ENCODE measurements at places on chromosomes 4 and X.

DNA sequence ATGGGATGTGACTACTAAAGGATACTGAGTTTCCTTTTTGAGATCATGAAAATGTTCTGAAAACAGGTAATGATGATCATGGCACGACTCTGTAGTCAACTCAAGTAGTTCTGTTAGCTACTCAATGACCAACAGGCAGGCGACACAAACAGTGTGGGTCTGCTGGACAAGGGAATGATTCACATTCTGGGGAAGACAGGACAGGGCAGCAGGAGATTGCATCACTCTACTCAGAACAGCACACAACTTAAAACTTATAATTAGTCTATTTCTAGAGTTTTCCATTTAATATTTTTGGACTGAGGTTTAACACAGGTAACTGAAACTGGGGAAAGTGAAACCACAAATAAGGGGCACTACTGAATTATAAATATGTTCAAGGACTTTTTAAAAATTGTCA is 365.2 kb downstream of the PRDM5 start:
- DNase-seq = no peak

- DNase-seq = no peak
Measured at GRCh38 chr4:115249808-115250207, 136.4 kb upstream of the NDST4 start.

DNA sequence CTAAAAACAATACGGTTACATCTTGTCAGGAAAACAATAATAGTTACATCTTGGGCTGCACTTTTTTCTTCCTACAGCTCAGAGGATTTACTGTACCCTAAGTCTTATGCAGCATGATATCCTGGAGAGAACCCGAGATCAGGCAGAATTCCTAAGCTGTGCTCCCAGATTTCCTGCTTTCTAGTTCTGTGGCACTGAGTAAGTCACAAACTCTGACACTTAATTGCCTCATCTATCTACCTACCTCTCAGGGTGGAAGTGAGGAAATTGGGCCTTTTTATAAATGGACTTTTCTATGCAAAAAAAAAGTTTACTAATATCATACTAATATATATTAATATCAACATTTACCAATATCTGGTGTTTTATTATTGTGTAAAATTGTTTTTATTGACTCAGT is 438.5 kb downstream of the INPP4B start:
- no peak for DNase-seq

DNA sequence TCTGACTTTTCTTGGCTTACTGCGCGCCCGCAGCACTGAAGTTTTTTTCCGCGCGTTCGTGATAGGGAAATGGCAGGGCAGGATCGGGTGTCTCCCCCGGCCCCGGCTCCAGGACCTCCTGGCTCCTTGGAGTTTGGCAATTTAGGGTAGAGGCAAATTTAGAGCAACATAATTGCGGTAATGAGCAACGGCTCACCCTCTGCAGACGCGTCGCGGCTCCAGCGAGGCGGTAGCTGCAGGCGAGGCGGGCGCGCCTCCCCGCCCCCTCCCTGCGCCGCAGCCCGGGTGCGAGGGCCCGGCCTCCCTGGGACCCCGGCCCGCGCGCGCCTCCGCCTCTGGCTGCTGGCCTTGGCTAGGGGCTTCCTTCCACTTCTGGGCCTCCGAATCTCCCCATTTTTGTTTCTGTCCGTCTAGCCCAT is 6.2 kb downstream of the MSX1 start:
- no peak for DNase-seq

DNA sequence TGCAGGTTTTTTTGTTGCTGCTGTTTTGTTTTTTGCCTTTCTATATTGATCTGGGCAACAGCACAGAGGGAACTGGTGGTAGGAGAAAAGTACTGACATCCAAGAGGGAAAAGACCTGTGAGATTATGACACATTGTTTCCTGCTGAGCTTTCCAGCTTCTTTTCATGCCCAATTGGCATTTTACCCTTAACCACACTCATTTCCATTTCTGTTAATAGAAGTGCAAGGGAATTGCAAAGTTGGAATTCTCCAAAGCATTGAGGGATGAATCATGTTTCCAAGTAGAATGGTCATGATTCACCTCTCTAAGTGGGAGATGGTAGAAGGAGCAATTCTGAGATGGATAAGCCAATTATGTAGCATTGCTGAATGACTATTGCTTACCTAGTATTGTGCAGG is 161.5 kb downstream of the PPARGC1A start:
- no peak for DNase-seq

- DNase-seq = no peak
Measured at GRCh38 chrX:73681408-73681807, 118.4 kb downstream of the CHIC1 start.

DNA sequence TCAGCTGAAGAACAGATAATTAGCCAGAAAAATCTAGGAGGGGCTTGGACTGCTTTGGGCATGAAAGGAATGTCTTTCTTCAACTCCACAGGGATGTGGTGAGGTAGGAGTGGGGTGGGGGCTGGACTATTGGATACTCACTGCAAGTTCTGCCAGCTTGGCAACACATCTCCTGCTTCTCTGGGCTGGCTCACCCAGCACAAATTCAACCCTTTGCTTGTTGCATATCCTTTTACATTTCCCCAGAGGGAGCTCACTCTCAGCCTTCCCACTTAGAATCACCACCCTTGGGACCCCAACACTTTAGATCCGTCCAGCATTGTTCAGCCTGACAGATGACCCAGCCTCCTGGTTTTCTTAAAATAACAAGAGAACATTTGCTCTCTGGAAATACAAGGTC is 120.6 kb downstream of the KDR start:
- no peak for DNase-seq

GRCh38 chr4:88159229-88159725 is 838 bp upstream of the ABCG2 start:
- no peak for DNase-seq

DNA sequence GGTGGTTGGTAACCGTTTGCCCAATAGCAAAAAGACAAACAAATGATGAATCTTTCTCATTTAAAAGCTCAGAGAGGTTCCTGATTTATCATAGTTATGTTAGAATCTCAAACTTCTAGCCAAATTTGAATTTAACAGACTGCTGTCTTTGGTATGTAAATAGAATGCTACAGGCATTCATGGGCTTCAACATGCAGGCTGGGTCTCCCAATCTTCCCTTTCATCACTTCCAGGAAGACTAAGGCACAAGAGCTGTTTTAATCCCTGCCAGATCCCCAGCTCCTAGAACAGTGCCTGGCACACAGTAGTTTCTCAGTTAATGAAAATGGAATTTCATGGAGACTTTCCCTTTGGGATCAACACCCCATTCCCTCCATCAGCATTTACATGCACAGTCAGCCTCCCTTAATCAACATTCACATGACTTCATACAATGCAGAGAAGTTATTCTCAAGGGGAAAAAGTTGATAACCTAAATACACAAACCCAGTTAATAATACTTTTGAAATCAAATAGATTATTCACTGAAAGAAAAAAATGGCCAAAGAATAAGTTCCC is 107.6 kb upstream of the C1QTNF7 start:
- DNase-seq = no peak

DNA sequence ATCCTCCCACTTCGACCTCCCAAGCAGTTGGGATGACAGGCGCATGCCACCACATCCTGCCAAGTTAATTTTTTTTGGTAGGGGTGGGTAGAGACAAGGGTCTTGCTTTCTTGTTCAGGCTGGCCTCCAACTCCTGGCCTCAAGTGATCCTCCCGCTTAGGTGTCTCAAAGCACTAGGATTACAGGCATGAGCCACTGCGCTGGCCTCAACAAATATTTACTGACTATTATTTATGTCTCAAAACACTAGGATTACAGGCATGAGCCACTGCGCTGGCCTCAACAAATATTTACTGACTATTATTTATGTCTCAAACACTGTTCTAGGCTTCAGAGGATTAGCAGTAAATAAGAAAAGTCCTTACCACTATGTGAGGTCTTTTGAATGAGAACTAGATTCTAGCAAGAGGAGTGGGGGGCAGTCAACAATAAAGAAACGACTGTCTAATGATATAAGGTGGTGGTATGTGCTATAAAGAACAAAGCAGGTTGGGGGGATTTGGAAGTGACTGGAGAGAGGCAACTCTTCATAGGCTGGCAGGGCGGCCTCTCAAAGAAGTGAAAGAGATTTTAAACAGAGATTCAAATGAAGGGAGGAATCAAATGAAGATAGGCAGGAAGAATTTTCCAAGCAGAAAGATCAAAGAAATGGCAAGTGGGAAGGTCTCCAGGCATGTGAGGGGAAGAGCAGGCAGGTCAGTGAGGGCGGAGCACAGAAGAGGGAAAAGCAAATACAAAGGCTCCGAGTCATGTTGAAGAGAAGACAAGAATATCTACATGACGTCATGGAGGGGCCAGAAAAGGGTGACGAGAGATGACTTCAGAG is 12.7 kb upstream of the ACSL1 start:
- DNase-seq = no peak

DNA sequence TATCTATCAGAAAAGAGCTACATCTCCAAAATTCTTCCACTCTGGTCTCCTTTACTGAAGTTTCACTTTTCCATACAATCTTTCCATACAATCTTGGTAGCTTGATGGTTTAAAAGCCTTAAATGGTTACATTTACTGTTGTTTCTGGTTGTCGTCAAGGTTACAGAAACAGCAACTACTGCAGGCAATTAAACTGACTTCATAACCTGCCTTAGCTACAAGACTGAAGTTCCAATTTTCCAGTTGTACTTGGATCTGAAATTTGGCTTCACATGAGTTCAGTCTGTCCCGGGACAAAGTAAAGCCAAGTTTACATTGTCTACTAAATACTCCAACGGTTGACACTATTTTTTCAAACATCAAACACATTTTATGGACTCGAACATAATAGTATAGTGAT is 326.4 kb downstream of the ANKRD50 start:
- DNase-seq = no peak

GRCh38 chrX:18643853-18644252 is 28.1 kb downstream of the RS1 start:
- DNase-seq = no peak

- DNase-seq = no peak
Measured at GRCh38 chr4:77804471-77804870, 14.7 kb downstream of the CNOT6L start.

- DNase-seq = no peak
Measured at GRCh38 chr4:185312699-185313098, 83.0 kb downstream of the LRP2BP start.

DNA sequence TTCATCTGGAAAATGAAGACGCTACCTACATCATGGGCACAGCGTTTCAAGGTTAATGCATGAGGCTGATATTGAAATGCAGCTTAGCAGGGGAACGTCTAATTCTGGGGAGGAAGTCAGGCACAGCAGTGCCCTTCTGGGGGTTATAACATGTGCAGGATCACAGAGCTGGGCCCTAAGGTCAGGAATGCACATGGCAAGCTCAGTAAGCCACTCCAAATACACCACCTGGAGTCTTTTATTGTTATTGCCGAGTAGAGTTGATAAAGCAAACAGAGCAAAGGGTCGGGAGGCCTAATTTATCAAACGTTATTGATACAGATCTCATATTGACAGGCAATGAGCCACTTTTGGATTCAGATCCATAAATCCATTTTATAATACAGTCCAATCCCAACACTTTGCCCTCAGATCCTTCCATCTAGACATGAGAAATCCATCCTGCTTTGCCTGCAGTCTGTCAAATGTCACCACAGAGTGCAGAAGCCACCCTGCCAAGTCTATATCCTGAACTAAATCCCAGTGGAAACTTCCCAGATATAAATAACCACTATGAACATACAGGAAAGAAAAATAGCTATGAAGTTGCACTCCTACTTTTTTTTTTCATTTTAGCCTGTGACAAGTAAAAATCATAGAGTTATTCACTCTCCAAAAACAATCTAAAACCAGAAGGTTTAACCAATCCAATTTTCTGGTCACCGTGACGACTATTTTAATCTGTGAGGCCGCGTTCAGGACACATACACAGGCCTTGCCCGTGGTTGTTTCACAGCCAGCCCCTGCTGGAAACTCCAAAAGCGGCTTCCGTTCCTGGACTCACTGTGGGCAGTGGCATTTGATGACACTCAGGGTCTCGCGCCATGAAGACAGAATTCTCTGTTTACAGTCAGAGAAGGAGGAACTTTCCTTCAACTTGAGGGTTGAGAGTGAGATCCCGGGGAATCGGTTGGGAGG is 335.4 kb downstream of the DHX15 start:
- DNase-seq = no peak

- no peak for DNase-seq
Measured at GRCh38 chrX:125295337-125295736, 24.3 kb upstream of the TEX13C start.

DNA sequence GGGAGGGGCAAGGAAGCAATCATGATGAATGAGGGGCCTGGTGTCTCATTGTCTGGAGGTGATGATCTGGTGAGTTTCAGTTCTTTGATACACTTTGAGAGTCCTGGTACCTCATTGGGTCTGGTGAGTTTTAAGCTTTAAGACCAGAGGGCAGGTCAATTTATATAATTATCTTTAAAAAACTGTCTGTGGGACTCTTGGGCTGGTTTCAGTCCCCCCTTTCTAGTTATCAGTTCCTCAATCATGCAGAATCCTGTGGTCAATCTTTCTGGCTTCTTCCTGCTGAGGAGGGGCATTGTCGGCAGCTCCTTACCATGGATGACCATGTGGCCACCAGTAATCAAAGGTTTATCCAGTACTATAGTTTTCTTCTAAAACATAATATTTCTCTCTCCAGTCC is 789.1 kb downstream of the PCDH18 start:
- no peak for DNase-seq

DNA sequence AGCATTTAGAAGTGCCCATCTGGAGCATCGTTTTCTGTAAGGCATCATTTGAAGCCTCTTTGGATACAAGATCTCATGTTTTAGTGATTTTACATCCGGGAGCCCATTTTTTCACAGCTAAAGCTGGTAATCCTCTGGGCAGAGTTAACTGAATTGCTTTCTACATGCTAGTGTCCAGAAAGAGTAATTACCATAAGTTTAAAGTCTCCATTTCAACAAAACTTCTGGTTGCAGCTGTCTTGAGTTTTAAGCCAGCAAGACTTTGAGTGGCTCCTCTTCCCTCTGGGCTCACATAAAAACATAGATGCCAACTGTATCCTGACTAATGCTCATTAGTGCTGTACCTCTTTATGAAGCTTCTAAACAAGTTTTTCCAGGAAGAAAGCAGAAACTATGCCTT is 65.4 kb downstream of the GPRIN3 start:
- DNase-seq = no peak

DNA sequence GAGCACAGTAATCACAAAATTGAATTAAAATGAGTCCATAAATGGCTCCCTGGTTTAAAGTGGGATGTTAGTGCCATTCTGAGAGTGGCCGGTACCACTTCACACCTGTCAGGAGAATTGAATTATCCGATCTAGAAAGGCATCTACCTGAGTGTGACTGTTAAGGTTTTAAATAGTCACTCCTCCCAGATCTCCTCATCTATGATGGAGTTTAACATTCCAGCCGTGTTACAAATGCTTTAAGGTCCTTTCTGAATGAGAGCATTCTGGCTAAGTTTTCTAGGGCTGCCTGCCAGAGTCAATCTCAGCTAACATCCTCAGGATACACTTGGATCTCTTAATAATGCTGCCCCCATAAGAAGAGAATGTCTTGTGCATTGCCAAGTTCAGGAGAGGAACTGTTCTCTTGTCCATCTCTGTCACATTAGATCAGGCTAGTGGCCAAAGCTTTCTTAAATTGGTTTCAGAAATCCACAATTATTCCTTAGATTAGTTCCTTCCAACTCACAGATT is 231.1 kb downstream of the SLC39A8 start:
- DNase-seq = no peak

GRCh38 chr4:173585876-173586572 is 56.0 kb upstream of the HAND2 start:
- no peak for DNase-seq

Measured in stimulated activated CD4-positive, alpha-beta T cell treated with anti-CD3 and anti-CD28 coated beads, Interleukin-12 subunit alpha, Interleukin-12 subunit beta, amount 100 ng/mL, for 24 hours (primary cell).